Naive thymus-derived CD4-positive, alpha-beta T cell (primary cell): ENCODE measurements at places on chromosomes 6 and 20. TPM values are rescaled to one million over a fixed set of nuclear protein-coding genes. Genes with fewer than 3 reads are reported as not detected.

CST4 gene
- not detected for polyA plus RNA-seq

THBD gene
- polyA plus RNA-seq: not detected

ADGB gene
- not detected for polyA plus RNA-seq

STMN3 gene
- 33.5 TPM for polyA plus RNA-seq

CNR1 gene
- not detected for polyA plus RNA-seq

PTCRA gene
- not detected for polyA plus RNA-seq
